ENCODE measurements at places on chromosomes 1 and 21.

DNA sequence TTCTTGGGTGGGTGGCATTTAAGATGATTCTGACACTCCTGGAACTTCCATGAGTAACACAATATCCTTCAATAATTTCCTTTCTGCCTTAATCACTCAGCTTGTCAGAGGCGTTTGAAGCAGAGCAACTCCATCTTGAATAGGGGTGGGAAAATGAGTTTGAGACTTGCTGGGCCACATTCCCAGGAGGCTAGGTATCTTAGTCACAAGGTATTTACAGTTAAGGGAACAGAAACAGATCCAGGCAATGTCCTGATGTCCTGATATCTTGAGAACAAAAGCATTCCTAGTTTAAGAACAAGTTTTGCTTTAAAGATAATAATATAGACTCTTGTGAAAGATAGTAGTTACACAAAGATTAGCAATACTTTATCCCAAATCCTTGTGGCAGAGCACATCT, 76.6 kb upstream of the KIAA0040 start:
- no peak for DNase-seq

DNA sequence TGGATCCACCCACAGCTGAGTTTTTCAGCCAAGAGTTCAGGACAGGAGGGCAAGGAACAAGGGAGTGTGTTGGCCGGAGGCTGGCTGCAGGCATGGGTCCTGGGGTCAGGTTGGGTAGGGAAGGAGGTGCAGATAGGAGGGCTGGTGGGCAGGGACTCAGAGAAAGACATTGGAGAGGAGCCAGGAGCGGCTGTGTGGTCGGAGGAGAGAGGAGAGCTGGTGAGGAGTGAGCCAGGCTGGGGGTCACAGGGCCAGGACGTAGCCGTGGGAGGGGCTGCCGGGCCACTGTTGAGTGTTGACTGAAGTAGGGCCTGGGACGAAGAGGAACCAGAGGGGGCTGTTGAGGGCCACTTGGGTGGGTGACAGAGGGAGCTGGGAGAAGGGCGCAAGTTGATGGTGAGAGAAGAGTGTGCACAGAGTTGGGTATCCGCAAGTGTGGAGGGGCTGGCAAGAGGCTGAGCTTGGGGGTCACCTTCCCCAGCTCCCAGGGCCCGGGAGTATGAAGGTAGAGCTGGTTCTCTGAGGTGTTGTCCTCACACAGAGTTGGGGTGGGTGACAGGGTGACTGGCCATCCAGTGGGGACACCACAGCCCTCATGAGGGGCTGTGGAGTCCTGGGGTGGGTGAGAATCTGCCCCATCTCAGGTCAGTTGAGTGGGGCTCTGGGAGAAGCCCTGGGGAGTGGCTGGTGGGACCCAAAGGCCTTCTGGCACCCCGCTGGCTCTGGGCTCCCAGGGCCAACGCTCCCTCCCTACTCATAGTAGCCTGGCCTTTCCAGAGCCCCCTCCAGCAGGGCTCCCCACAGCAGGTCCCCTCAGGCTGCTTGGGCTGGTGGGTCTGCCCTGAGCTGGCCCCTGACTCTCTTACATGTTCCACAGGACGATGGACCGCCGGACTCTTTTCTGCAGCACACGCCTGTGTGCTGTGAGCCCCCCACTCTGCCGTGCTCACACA, 21.9 kb downstream of the PODN start:
- no peak for DNase-seq

DNA sequence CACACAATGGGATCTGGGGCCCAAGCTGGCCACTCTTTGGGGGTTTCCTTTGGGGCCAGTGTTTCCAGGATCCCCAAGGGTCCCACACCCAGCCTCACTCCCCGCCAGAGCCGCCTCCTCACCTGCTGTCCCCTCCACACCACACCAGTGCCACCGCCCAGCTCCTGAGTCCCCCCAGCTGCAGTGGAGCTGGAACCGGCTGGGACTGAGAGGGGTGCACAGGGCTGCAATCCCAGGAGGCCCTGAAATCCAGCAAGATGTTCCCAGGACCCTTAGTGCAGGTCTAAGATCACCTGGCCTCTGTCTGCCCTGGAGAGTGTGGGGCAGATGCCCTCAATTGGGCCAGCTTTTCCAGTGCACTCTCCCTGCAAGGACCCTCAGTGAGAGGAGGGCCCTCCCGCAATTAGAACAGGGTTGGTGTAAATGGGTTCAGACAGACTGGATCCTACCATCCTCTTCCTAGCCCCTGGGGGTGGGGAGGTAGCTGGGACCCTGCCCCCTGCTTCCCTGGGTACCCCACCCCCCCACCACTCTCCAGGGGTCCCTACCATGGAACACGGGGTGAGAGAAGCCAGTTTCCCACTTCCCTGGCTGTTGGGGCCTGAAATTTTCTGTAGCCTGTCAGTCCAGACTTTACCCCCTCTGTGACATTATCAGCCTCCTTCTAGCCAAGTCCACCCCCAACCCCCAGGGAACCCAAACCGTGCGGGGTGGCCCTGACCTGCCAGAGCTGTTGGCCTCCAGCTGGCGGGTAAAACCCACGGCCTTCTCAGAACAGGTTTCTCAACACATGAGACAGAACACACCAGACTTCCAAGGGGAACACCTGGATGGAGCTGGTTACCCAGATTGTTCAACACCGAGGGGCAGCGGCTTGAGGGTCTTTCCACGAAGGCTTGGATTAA, 7.0 kb downstream of the KRTAP10-12 start:
- DNase-seq, result no peak

DNA sequence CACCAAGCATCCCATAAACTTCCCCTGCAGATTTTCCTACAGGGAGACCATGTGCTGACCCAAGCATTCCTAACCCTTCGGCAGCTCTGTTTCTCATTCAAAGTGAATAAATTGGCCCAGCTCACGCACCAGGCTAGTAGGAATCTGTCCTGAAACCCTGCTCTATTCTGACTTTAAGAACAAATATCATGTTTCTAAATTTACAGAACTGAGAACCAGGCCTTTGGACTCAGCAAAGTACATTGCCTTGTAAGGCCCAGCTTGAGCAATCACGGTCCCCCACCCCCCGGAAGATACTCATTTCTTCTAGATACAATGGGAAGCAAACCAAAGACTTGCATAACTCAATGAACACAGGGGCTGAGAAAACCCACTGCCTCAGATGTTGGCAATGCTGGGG, 160.1 kb upstream of the NFIA start:
- DNase-seq, result no peak

- no peak for DNase-seq
Measured at GRCh38 chr1:154748405-154748775, 121.7 kb downstream of the KCNN3 start.

DNA sequence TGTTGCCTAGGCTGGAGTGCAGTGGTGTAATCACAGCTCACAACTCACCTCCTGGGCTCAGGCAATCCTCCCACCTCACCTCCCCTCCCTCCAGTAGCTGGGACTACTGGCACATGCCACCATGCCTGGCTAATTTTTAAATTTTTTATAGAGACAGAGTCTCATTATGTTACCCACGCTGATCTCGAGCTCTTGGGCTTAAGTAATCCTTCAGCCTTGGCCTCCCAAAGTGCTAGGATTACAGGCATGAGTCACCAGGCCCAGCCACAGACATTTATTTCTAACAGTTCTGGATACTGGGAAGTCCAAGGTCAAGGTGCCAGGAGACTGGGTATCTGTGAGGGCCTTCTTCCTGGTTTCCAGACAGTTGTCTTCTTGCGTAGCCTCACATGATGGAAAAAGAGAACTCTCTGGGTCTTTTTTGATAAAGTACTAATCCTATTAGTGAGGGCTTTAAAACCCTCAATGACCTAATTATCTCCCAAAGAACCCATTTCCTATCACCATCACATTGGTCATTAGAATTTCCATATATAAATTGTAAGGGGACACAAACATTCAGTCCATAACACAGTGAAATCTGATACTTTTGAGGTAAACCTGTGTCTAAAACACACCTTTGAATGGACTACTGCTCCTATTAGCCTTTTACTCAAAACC, 67.9 kb downstream of the PHACTR4 start:
- no peak for DNase-seq

- DNase-seq, result no peak
Measured at GRCh38 chr1:192564099-192564498, 11.5 kb upstream of the RGS1 start.

DNA sequence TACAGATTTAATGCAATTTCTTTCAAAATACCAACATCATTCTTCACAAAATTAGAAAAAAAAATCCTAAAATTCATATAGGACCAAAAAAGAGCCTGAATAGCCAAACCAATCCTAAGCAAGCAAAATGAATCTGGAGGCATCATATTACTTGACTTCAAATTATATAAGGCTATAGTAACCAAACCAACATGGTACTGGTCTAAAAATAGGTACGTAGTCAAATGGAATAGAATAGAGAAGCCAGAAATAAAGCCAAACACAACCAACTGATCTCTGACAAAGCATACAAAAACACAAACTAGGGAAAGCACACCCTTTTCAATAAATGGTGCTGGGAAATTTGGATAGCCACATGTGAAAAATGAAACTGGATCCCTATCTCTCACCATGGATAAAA, 112.3 kb upstream of the TSPAN2 start:
- DNase-seq, result no peak

DNA sequence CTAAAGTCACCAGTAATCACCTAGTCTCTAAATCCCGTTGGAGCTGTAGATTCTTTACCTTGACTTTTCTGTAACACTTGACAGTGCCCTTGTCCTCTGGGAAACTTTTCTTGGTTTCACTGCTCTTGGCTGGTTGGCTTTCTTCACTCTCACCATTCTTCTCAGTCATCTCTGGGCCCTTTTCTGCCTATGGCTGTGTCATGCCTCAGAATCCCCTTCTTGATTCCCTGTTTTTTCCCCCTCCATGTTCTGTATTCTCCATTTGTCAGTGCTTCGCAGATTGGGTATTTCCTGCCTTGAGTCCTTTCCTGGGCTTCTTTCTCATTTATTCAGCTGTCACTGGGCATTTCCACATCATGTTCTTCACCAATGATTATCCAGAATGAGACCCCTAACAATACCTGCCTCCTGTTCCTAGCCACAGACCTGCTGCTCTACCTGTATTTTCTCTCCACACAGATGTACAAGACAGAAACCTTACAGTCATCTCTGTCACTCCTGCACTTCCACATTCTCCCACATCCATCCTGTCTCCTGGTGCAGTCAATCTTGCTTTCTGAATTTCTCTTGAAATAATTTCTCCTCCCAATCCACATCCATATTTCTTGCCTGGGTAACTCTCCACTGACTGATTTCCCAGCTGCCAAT, 14.7 kb downstream of the UCK2 start:
- DNase-seq, result no peak

GRCh38 chr1:31617218-31617915, at the start of gene HCRTR1:
Gene HCRTR1 (plus strand): TSS chr1:31617689. CDS start chr1:31619193, 1,504 bp downstream.
- no peak for DNase-seq

All from stimulated activated CD4-positive, alpha-beta T cell treated with anti-CD3 and anti-CD28 coated beads, Interleukin-4, amount 100 ng/mL, for 1 hour (primary cell).